ENCODE measurements at places on chromosomes 16 and 17. TPM values are rescaled to one million over a fixed set of nuclear protein-coding genes. Genes with fewer than 3 reads are reported as not detected.

- DNase-seq, result no peak
- H3K27ac ChIP-seq, result no peak overlapping the region
- H3K27me3 ChIP-seq, result no peaks in the 10 kb centered on the region
- peaks cover 6% of the 10 kb centered on the region for H3K4me1 ChIP-seq
Observed at GRCh38 chr16:15953929-15954813, 4.8 kb downstream of the ABCC1 start.

GRCh38 chr16:26787924-26788323 is 278.8 kb upstream of the C16orf82 start:
- no peaks in the 10 kb centered on the region for H3K27me3 ChIP-seq
- no peaks in the 10 kb centered on the region for H3K4me1 ChIP-seq
- H3K4me3 ChIP-seq, result no peak overlapping the region
- DNase-seq, result peak; percentile 42

DNA sequence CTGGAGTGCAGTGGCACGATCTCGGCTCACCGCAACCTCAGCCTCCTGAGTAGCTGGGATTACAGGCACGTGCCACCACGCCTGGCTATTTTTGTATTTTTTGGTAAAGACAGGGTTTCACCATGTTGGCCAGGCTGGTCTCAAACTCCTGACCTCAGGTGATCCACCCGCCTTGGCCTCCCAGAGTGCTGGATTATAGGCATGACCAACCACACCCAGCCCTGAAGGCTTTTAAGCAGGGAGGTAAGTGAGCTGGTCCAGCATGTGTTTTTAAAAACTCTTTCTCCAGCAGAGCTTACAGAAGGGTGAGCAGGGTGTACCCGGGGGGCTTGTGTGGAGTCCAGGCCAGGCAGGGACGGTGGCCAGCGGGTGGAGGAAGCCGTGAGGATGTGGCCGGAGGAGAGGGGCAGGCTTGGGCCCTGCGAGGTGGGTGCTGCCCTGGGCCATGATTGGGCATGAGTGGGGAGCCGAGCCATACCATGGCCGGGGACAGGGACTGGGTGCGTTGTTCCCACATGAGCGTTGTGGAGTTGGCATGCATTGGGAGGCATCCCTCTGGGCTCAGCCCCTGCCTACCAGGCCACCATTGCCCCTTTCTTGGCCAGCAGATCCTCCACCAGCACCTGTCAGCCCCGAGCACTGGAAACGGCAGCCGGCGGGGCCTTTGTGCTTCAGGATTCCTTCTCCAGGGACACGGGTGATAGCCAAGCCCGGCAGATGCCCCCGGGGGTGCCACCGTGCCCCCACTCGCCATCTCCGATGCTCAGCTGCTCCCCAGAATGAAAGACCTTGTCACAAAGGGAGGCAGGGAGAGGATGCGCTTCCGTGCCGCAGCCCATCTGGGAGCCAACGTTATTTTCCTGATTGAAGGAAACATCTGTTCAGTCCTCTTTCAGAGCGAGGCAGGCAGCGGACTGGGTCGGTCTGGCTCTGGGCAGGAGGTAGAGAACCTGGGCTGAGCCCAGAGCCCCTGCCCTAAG is 64.5 kb downstream of the RAI1 start:
- no peak for DNase-seq
- no peak overlapping the region for H3K27ac ChIP-seq
- no peaks in the 10 kb centered on the region for H3K36me3 ChIP-seq
- no peaks in the 10 kb centered on the region for H3K27me3 ChIP-seq

GRCh38 chr17:869086-869485 is 86.9 kb downstream of the MRM3 start:
- no peaks in the 10 kb centered on the region for H3K36me3 ChIP-seq
- H3K4me1 ChIP-seq, result no peaks in the 10 kb centered on the region
- DNase-seq, result no peak

The CFDP1 gene
- 77.6 TPM for total RNA-seq

The TMEM88 gene
- 3.2 TPM for total RNA-seq

The LRRC45 gene
- 33.2 TPM for total RNA-seq

All from Caco-2 (cell line).